ENCODE measurements at places on chromosomes 13 and 19. TPM values are rescaled to one million over a fixed set of nuclear protein-coding genes. Genes with fewer than 3 reads are reported as not detected.

NANOS3 gene
- 0.43 TPM for total RNA-seq

ADGRL1 gene
- 2.8 TPM for total RNA-seq

C19orf85 gene
- not detected for total RNA-seq

FREM2 gene
- under 0.01 TPM for total RNA-seq

ATP4A gene
- total RNA-seq: not detected

BABAM1 gene
- 93.4 TPM for total RNA-seq

PALM3 gene
- total RNA-seq: not detected

NRTN gene
- total RNA-seq: not detected

CLEC11A gene
- 11.5 TPM for total RNA-seq

PGLYRP2 gene
- total RNA-seq: not detected

ZGLP1 gene
- 0.72 TPM for total RNA-seq

PDE4C gene
- total RNA-seq: 0.29 TPM

FCAR gene
- total RNA-seq: not detected

LINGO3 gene
- under 0.01 TPM for total RNA-seq

ZNF665 gene
- 2.6 TPM for total RNA-seq

DCUN1D2 gene
- total RNA-seq: 11.6 TPM

SSC5D gene
- total RNA-seq: 24.2 TPM

F10 gene
- total RNA-seq: 9.0 TPM

IGSF23 gene
- not detected for total RNA-seq

PCDH9 gene
- total RNA-seq: under 0.01 TPM
